ENCODE measurements at places on chromosomes 11 and 22.

DNA sequence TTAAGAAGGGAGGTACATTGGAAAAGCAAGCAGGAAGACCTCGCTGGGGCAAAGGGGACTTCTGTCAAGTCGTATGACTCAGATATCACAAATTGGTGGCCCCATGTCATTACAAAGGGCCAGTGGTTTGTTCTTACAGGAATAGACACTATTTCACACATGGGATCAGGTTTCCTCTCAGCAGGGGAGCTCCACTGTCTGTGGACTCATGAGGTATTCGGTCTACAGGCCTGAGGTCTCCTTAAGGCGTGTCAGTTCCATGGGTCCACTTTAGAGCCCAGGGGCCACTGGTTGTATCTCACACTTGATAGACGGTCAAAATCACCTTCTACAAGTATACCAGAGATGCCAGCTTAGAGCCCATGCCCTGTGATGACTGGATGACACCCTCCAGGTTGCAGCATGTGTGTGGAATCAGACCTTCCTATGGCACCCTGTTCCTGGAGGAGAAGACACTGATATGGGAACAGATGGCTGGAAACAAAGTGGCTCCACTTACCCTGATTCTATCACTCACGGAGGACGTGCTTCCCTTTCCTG lies 288.1 kb upstream of the B3GAT1 start:
- no peak for DNase-seq

- no peak for DNase-seq
These were observed 22.9 kb downstream of the ASCL2 start for GRCh38 chr11:2247496-2247895.

DNA sequence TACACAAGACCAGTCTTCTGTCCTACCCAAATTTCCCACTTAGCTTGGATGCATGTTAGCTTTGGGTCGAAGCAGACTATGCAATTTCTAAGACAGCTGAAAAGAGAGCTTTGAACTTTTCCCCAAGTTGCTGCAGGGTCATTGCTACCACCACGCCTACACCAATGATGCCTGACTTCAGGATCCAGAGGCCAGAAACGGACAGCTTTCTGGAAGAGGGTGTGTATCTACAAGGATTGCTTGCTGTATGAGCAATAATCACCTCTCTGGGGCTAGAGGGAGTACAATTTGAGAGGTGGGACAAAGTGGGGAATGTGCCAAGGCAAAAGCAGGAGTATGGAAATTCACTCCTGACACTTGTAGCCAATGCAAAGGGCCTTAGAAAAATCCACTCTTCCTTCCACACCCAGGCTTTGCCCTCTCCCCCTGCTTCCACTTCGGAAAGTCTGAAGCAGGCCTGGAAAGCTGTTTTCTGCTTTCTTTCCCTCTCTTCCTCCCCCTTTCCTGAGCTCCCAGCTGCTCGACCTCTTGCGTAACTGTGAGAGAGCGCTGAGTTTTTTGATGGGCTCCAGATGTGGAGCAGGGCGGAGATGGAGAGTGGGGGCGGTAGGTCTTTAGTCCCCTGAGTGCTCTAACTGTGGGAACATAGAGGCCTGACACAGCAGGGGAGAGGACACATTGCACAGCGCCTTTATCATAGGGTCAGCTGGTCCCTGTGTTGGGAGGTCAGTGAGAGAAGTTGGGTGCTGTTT lies 2.1 kb upstream of the PHLDB1 start:
- DNase-seq = no peak

DNA sequence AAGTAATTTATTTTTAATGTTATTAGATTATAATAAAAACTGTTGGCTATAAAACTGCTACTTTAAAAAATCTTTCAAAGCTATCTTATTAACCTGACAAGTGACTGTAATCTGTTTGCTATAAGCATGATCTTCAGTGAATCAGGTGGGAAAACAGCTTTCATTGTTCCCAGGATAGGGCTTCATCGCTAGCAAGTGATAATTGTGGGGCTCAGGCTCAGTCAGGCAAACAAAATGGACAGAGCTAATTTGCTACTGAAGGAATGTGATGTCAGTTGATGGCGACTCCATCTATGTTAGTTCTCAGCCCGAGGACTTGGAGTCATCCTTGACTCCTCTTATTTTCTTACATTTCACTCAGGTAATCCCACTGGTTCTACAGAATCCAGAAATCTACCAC lies 125.0 kb downstream of the RASSF10 start:
- DNase-seq = no peak

DNA sequence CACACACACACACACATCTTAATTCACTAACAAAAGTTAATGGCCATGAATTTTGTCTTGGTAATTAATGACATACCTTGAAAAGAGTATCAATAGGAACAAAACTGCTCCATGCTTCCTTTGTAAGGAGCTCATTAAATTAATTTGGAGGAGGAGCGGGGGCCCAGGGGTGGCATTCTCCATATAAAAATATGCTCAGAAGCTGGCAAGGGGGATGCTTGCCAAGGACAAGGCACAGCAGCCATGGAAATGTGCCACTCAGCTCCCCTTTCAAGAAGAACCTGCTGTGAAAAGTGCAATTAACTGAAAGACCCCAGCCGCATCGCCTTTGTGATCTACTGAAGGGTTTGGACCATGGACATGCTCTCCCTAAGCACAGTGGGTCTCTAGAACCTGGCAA lies 385.9 kb upstream of the API5 start:
- DNase-seq = no peak

DNA sequence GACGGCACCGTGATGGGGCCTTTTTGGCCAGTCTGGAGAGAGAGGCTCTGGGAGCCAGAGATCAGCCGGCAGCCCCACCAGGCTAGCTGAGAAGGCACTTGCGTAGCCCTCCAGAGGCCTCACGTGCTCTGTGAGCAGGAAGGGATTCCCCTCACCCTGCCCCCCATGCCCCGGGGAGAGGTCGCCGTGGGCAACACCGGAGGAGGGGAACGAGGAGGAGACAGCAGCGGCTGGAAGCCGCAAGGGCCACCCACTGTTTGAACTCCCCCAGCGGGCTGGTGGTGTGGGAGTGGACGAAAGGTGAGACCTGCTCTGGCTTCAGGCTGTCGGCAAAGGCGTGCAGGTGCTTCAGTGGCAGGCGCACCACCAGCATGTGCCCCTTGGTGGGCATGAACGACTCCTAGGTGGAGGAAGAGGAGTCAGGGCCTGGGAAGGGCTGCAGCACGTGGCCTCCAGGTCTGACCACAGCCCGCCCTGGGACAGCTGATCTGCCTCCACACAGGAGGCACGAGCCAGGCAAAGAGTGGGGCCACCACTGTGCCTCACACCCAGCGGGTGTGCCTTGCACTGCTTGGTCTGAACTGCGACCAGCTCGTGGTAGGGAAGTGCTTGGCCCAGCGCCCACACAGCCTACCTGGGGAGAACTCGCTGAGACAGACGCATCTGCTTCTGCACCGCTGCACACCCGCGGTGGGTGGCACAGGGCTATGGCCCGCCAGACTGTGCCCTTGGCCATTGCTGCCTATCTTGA lies 99.9 kb downstream of the MED15 start:
- DNase-seq = no peak

- DNase-seq = no peak
These were observed 117.0 kb downstream of the FBXO7 start for GRCh38 chr22:32591620-32592019.

- DNase-seq = peak; percentile 89
These were observed at the start of gene CHORDC1 for GRCh38 chr11:90222459-90223247. Gene CHORDC1 (minus strand): TSS chr11:90223049. CDS start chr11:90222954, 95 bp downstream.

DNA sequence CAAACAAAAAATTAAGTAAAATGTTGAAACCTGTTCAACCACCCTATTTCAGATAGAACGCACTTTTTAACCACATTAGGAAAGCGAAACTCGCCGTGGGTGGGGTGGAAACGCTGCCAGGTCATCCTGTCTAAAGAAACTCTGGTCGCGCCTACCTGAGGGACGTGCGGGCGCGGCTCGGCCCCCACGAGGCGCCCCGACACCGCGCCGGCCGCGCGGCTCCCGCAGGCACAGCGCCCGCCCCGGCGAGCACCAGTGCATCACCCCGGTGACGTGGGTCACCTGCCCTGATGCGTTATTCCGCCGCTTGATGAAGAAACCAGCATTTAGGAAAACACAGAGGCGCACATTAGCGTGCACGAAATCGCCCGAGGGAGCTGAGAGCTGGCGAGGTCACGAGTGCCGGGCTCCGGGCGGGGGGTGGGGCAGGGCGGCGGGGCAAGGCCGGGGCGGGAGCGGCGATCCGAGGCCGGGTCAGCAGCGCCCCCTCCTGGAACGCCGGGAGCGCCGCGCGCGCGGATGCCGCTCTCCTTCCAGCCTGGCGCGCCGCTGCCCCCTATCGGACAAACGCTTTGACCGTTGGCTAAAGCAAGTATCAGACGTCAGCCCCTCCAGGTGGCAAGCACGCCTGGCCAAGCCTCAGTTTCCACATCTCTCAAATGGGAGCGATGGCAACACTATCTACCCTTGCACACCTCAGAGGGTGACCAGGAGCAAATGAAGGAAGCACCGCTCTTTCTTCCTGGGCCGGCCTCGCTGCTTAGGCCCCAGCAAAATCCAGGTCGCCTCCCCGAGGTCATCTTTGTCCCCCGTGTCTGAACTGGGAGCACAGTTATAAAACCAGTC lies 15.7 kb upstream of the SNX32 start:
- DNase-seq = peak; percentile 92

- DNase-seq = no peak
These were observed 2.6 kb upstream of the OR52W1 start for GRCh38 chr11:6196396-6196795.

- DNase-seq = no peak
These were observed 7.3 kb upstream of the DDB2 start for GRCh38 chr11:47207459-47207858.

DNA sequence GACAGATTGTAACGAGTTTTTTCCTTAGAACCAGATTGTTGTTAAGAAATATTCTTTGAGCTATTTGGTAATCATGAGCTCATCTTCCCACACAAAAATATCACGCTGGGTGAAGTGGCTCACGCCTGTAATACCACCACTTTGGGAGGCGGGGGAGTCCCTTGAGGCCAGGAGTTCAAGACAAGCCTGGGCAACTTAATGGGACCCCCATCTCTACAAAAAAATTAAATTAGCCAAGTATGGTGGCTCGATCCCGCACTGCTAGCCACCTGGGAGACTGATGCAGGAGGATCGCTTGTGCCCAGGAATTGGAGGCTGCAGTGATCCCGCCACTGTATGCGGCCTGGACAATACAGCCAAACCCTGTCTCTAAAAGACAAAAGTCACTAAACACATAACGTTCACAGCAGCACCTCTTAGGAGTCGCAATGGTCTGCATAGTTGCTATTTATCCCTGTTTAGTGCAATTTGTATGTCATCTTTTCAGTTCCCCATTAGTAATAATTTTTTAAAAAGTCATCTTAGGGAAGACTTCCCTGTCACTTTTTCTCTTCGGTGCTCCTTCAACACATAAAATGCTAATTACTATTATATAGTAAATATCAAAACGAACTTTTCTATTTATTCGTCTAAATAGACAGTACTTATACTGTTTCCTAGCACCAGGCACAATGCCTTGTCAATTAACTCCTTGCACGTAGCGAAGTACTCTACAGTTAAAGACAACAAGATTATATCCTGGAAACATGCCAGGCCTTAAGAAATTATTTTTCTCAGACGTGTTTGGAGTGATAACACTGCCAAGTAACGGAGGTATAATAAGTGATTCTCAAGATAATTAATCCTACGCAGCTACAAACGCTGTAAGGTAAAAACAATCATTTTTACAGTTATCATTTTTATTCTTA lies 1.1 kb downstream of the ST13 start:
- no peak for DNase-seq

DNA sequence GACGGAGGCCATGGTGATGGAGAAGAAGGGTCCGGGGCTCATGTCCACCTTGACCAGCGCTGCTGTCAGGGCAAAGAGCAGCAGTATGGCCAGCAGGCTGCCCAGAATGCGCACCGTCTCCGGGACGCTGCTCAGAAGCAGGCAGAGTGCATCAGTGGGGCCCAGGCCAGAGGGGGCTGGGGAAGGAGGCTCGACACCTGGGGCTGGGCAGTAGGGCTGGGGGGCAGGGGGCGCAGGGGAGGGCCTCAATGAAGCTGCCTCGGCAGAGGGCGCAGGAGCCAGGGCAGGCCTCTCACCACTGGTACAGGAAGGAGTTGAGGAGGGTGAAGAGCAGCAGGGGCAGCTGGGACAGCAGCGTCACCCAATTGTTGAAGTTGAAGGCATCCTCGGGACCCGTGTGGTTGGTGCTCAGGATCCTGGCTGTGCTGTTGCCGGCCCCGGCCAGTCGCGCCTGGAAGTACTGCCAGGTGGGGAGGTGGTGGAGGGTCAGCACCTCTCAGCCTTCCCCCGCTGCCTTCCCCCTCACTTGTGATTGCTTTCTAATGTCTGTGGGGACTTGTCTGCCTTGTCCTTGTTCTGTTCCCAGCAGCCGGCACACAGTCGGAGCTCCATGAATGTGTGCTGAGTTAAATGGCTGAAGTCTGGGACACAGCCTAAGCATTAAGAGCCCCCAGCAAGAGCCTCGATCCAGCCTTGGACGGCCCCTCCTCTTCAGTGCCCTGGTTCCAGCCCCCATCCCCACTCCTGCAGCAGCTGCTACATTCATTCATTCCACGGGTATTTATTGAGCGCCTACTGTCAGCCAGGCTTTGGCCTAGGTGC lies 2.3 kb downstream of the SLC29A2 start:
- no peak for DNase-seq

GRCh38 chr22:42185915-42186439 lies 55.4 kb upstream of the CYP2D6 start:
- no peak for DNase-seq

DNA sequence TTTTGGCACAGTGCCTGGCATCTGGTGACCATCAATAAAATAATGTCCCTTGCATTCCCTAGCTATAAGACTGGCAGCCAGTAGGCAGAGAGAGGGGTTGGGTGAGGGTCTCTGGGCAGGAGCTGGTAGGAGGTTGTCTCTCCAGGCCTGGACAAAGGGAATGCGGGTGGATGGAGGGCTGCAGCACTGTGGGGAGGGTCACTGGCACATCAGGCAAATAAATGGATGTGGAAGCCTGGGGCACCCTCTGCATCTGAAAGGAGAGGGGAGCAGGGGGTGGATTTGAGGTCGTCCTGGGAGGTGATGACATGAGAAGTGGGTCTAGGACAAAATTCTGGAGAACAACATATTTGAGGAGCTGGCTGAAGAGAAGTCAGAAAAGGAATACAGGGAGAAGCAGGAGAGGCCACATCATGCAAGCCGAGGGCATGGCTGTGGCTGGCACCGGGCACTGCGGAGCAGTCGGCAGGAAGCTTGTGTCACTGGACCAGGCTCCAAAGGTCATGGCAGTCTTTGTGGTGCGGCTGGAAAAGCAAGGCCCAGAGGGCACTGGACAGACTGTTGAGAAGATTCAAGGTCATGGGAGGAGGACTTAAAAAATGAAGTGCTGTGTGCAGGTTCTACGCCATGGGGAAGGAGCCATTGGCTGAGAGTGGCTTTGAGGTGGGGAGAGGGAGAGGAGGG lies 36.5 kb upstream of the THY1 start:
- DNase-seq = no peak

DNA sequence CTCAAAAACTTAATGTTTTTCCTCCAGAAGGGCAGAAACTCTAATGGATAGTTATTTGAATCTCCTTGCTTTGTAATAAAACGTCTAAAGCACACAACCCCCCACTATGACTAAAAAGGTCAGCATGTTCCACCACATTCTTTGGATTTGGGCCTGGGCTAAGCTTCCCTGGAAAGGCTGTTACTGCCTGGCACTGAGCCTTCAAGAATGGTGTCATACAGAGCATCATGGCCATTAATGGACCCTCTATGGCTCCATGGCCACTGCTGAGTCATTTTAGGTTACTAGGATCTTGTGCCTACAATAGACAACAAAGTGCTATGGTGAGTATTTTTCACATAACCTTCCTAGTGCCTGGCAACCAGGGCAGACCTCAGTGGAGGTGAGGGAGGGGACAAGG lies 242.6 kb upstream of the FAT3 start:
- no peak for DNase-seq

Data from activated CD4-positive, alpha-beta T cell treated with anti-CD3 and anti-CD28 coated beads, Interleukin-2, amount 50 U/mL, for 4 hours (primary cell).